Mesenchymal stem cell (in vitro differentiated cells and primary cell): ENCODE measurements at places on chromosomes 11 and 22.

GRCh38 chr11:96474263-96474662 is 84.5 kb downstream of the JRKL start:
- DNase-seq = no peak
- H3K4me3 ChIP-seq = no peak overlapping the region
- no peaks in the 10 kb centered on the region for H3K27me3 ChIP-seq
- no peaks in the 10 kb centered on the region for H3K36me3 ChIP-seq
- no peak overlapping the region for H3K27ac ChIP-seq
- H3K4me1 ChIP-seq = no peaks in the 10 kb centered on the region

DNA sequence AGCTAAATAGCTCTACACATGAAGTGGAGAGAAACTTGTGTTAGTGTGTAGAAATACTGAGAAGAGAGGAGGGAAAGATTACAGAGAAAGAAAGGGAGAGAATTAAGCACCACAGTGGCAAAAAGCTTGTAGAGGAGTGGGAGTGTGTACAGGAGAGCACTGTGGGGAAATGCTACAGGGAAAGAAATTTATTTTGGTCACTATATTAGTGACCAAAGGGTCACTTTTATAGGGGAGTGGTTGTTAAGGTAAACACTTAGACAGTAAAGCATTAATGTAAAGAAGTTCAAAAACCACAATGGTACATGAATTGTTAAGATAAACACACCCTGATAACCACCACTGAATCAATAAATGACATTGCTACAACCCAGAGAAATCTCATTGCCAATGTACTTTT is 307.2 kb upstream of the CTSC start:
- H3K27ac ChIP-seq = no peak overlapping the region
- no peaks in the 10 kb centered on the region for H3K36me3 ChIP-seq
- DNase-seq = no peak
- no peak overlapping the region for H3K4me3 ChIP-seq
- H3K27me3 ChIP-seq = no peaks in the 10 kb centered on the region
- H3K4me1 ChIP-seq = no peaks in the 10 kb centered on the region

- no peak overlapping the region for H3K27ac ChIP-seq
- H3K4me1 ChIP-seq = no peaks in the 10 kb centered on the region
- H3K4me3 ChIP-seq = no peak overlapping the region
- H3K36me3 ChIP-seq = no peaks in the 10 kb centered on the region
- peak; percentile 79 for DNase-seq
- H3K27me3 ChIP-seq = no peaks in the 10 kb centered on the region
Observed at GRCh38 chr22:40898850-40899357, 37.0 kb upstream of the DNAJB7 start.

DNA sequence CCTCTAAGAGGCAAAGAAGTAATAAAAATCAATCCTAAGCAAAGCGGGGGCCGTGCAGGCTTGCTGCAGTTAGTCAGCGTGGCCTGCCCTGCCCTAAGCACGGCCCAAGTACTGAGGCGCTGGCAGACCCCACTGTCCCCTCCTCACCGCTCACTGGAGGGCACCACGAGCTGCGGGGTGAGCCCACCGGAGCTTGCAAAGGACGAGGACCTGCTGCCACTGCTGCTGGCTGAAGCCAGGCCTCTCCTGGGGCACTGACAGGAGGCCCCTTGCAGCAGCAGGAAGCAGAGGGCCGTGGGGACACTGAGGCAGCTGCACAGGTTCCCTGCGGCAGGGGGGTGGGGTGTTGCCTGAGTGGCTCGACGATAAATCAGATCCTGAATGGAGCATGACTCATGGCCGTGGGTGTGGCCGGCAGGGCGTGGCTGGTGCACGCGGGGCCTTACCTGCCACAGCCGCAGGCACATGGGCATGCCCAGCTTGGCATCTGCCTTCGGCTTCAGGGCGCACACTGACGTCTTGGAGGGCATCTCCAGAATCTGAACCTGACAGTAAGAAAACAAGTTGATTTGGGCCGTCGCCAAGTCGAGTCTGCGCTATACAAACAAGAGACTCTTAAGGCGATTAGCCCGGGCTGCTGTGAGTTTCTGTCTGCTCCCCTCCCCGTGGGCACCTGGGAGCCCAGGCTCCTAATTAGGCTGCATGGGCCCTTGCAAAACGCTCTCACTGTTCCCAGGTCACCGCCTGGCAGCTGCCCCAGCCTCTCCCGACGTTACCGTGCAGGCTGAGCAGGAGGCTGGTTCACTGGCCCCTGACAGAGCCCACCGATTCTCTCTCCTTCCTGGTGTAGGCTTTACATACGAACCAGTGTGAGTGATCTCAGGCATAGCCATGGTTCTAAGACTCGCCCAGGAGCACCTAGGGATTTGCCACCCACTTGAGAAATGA is 45.9 kb downstream of the TBX1 start:
- no peak overlapping the region for H3K27ac ChIP-seq
- H3K4me3 ChIP-seq = no peak overlapping the region
- H3K4me1 ChIP-seq = peaks cover 20% of the 10 kb centered on the region
- no peaks in the 10 kb centered on the region for H3K27me3 ChIP-seq

GRCh38 chr11:72598906-72599305 is 75.3 kb downstream of the PDE2A start:
- H3K27ac ChIP-seq = no peak overlapping the region
- peaks cover 94% of the 10 kb centered on the region for H3K27me3 ChIP-seq
- H3K4me1 ChIP-seq = no peaks in the 10 kb centered on the region
- peak; percentile 63 for DNase-seq

DNA sequence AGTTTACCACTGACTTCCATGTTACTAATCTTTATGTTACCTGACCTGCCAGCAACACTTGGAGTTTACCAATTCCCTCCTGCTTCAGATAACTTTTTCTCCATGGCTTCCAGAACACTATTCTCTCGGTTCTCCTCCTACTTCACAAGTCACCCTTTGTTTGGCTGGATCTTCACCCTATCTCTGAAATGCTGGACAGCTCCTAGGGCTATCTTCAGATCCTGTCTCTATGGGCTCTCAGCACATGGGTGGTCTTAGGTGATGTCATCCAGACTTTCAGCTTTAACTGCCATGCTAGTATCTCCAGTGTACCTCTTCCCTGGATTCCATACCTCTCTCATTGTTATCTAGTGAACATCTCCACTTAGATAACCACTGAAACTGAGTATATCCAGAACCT is 12.2 kb upstream of the VWCE start:
- no peak overlapping the region for H3K27ac ChIP-seq
- DNase-seq = no peak

- H3K4me1 ChIP-seq = no peaks in the 10 kb centered on the region
- H3K36me3 ChIP-seq = no peaks in the 10 kb centered on the region
- no peaks in the 10 kb centered on the region for H3K27me3 ChIP-seq
- no peak for DNase-seq
- H3K27ac ChIP-seq = no peak overlapping the region
Observed at GRCh38 chr11:83801799-83802198, 515.6 kb upstream of the CCDC90B start.

DNA sequence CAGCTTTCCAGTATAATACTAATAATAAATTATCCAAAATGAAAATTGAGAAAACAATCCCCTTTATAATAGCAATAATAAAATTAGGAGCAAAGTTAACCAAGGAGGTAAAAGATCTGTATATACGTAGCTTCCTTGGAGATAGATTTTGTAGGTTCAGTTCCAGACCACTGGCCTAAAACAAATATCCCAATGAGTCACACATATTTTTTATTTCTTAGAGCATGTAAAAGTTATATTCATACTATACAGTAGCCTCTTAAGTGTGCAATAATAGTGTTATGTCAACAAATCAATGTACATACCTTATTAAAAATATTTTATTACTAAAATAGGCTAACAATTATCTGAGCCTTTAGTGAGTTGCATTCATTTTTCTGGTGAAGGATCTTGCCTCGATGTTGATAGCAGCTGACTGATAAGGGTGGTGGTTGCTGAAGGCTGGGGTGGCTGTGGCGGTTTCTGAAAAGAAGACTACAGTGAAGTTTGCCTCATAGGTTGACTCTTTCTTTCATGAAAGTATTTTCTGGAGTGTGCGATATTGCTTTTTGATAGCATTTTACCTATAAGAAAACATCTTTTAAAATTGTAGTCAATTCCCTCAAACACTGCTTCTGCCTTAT is 178.5 kb downstream of the ARHGAP42 start:
- no peaks in the 10 kb centered on the region for H3K36me3 ChIP-seq
- H3K27ac ChIP-seq = no peak overlapping the region
- no peak overlapping the region for H3K4me3 ChIP-seq
- no peak for DNase-seq
- peaks cover 5% of the 10 kb centered on the region for H3K4me1 ChIP-seq

GRCh38 chr22:49211176-49211575 is 616.5 kb downstream of the BRD1 start:
- DNase-seq = no peak
- H3K27me3 ChIP-seq = no peaks in the 10 kb centered on the region
- H3K27ac ChIP-seq = no peak overlapping the region
- H3K4me3 ChIP-seq = no peak overlapping the region
- no peaks in the 10 kb centered on the region for H3K36me3 ChIP-seq

DNA sequence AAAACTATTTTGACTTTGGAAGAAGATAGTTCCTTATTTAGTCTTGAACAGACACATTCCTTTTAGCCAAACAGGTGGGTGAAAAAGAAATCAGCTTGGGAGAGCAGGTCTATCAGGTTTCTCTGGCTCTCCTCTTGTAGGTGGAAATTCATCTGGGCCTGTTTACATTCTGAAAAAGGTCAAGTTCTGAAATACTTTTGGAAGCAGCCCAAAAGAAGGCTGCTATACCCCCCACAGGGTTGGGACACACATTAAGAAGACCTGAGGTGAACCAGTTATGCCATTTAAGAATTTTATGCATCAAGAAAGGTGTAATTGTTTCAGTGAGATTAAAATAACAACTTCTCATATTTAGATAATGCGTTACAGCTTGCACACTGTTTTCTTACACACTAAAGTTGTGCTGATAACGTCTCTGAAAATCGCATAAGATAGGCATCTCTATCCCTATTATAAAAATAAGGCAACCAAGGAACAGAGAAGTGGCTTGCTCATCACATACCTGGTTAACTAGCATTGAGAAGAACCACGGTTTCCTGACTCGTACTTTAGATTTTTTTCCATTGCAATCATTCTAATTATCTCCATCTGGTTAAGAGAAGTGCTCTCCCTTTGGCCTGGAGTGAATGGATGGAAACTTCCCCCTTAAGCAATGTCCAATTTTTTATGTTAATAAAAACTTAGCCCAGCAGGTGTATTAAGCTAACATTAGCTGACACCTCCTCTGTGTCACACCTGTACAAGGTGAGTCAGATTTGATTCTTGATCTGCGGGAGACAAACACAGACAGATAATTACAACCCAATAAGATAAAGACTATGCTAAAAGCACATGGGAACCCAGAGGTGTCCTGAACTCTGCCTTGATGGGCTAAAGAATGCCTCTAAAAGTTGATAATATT is 60.5 kb upstream of the UCP3 start:
- no peak overlapping the region for H3K4me3 ChIP-seq
- H3K36me3 ChIP-seq = peaks cover 7% of the 10 kb centered on the region
- DNase-seq = no peak
- H3K27ac ChIP-seq = no peak overlapping the region
- no peaks in the 10 kb centered on the region for H3K27me3 ChIP-seq

GRCh38 chr11:63369165-63369970 is at the start of gene SLC22A9:
TSS of gene SLC22A9 (plus strand) at chr11:63369785. CDS start at chr11:63370057, 272 bp downstream.
- no peak within 1 kb of the TSS for H3K27ac ChIP-seq
- no peaks in the 10 kb centered on the region for H3K4me1 ChIP-seq
- no peak within 1 kb of the TSS for H3K4me3 ChIP-seq
- H3K27me3 ChIP-seq = peaks cover 3% of the 10 kb centered on the region
- no peaks in the 10 kb centered on the region for H3K36me3 ChIP-seq

- no peaks in the 10 kb centered on the region for H3K36me3 ChIP-seq
- no peak overlapping the region for H3K27ac ChIP-seq
- H3K4me1 ChIP-seq = peaks cover 3% of the 10 kb centered on the region
- peaks cover 15% of the 10 kb centered on the region for H3K27me3 ChIP-seq
- DNase-seq = no peak
Observed at GRCh38 chr11:18050848-18051247, 4.8 kb upstream of the TPH1 start.

DNA sequence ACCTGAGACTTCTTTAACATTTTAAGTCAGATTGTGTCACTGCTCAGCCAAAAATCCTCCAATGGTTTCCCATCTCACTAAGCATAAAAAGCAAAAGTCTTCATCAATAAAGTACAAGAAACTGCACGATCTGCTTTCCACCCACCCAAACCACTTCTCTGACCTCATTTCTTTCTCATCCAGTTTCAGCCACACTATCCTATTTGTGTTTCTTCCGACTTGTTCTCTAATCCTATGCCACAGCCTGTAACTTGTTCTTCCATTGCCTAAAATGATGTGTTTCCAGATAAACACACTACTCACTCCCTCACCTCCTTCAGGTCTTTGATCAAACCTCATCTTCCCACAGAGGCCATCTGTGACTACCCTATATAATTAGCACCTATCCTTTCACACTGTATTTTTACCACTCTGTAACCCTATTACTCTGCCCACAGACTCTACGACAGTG is 28.4 kb downstream of the ARHGAP32 start:
- H3K27me3 ChIP-seq = no peaks in the 10 kb centered on the region
- H3K4me1 ChIP-seq = no peaks in the 10 kb centered on the region
- DNase-seq = no peak
- H3K36me3 ChIP-seq = no peaks in the 10 kb centered on the region

- H3K4me1 ChIP-seq = peaks cover 28% of the 10 kb centered on the region
- peaks cover 68% of the 10 kb centered on the region for H3K36me3 ChIP-seq
- no peak overlapping the region for H3K27ac ChIP-seq
- DNase-seq = no peak
Observed at GRCh38 chr11:44620328-44620725, 54.9 kb downstream of the CD82 start.

DNA sequence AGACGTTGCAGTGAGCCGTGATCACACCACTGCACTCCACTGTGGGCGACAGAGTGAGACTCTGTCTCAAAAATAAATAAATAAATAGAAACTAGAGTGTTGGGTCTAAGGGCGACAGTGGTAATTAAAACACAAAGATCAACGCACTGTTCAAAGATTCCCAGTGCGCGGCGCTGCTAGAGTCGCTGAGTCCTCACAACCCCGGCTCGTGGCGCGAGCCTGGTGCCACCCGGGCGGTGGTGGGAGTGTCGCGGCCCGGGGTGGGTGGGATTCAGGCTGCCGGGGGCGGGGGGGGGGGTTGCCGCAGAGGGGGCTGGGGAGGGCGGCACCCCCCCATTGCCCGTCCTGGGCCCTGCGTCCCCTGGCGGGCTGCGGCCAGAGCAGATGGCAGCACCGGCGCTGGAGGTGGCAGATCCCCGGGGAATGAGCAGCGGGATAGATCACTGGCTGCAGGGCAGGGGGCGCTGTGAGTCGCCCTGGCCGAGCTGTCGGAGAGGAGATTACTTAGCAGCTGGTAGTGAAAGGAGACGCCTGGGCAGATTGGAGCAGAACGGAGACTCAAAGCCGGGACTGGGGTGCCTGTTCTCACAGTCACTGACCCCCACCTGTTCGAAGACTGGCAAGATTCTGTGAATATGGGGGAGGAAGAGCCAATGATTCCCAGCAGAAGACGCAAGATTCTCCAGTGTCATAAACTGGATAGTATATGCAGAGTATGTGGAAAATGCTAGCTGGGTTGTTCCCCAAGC is 30.2 kb upstream of the APOBEC3A start:
- H3K27me3 ChIP-seq = peaks cover 11% of the 10 kb centered on the region
- no peak overlapping the region for H3K27ac ChIP-seq
- no peak overlapping the region for H3K4me3 ChIP-seq
- peaks cover 9% of the 10 kb centered on the region for H3K4me1 ChIP-seq
- no peaks in the 10 kb centered on the region for H3K36me3 ChIP-seq
